ENCODE measurements at places on chromosomes 16 and 17.
A peak's percentile ranks its signal among the peaks of the same experiment; 100 is the strongest.

- DNase-seq, result no peak
These were observed 20.3 kb downstream of the MEOX1 start for GRCh38 chr17:43641416-43641815.

GRCh38 chr17:77374170-77374936 is 233.6 kb downstream of the SEC14L1 start:
- peak; percentile 80 for DNase-seq

GRCh38 chr16:79077346-79077745 is 523.2 kb downstream of the MAF start:
- no peak for DNase-seq

GRCh38 chr17:1244606-1245012 is 25.6 kb upstream of the BHLHA9 start:
- DNase-seq, result no peak

GRCh38 chr17:38578229-38579082 is 27.3 kb downstream of the SRCIN1 start:
- DNase-seq, result no peak

GRCh38 chr17:8894673-8895578 is 27.5 kb upstream of the PIK3R6 start:
- DNase-seq, result peak; percentile 67

DNA sequence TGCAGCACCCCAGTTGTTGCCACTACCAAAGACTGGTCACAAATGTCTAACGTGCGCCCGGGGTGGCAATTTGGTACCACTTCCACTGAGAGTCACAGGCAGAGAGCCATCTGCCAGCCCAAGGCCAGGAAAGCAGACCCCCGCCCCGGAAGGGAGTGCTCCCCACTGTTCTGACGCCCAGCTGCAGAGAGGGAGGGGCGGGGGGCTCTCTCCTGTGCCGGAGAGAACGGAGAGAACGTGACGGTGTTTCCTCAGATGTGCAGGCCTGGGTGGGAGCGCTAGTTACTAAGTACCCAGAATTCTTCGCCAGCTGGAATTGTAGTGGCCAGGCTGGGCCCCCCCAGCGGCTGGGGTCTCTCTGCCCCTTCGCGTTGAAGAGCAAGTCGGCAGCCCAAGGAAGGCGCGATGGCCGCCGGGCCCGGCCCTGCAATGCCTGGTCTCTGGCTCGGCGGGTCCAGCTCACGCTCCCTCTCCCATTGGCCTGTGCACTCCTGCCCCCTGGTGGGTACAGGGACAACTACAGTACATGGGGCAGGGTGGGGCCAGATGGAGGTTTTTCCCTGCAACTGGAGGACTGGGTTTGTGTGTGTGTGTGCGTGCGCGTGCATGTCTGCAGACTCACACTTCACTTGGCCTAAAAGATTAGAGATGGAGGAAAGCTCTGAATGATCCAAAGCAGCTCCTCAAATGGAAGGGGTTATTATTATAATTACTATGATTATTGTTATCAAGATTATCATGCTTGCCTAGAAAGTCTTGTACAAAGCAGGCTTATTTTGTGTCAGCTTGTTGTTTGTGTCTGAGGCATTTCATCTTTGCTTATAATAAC is 107.1 kb downstream of the AMFR start:
- DNase-seq, result peak; percentile 79

DNA sequence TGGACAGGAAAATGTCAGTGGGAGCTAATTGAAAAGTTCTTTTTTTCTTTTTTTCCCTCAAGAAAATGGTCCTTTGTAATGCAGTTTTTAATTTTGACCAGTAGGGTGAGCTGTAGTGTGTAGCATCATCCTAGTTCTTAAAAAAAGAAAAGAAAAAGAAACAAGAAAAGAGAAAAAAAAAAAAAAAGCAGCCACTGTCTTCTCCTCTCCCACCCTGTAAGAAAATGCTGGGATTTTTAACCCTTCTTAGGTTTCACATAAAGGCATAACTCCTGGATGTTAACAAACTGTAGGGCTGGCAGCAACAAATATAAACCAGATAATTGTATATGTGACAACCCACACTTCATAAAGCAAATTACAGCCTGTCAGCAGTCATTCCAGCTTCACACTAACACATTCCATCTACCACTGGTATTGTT is 78.1 kb downstream of the SKAP1 start:
- DNase-seq, result peak; percentile 53

DNA sequence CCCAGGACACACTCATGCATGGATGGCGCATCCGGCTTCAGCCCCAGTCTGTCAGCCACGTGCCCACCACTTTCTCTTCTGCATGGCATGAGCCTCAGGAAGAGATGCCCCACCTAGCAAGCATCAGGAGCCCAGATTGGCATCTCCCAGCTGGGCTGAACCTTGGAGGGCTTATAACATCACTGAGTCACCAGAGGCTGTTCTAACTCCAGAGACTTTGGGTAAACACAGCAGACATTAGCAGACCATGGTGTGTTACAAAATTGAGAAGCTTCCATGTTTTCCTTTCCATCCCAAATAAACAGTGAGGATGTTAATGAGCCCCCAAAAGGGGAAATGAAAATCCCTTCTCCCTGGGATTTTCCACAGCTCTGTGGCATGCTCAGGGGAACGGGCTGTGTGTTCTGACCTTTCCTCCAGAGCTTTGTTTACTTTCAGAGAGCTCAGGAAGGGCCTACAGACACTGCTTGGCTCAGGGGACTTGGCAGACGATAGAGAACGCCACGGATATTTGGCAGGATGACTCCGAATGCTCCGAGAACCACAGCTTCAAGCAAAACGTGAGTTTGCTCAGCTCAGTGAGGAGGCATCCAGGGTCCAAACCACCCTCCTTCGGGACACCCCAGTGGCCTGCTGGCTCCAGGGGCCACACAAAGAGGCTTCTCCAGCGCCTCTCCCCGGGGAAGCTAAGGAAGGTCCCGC is 16.5 kb downstream of the GLP2R start:
- no peak for DNase-seq

GRCh38 chr17:82021107-82021899 is 1.4 kb downstream of the CENPX start:
- peak; percentile 61 for DNase-seq

GRCh38 chr16:6232056-6232455 is 1100.6 kb upstream of the RBFOX1 start:
- no peak for DNase-seq

DNA sequence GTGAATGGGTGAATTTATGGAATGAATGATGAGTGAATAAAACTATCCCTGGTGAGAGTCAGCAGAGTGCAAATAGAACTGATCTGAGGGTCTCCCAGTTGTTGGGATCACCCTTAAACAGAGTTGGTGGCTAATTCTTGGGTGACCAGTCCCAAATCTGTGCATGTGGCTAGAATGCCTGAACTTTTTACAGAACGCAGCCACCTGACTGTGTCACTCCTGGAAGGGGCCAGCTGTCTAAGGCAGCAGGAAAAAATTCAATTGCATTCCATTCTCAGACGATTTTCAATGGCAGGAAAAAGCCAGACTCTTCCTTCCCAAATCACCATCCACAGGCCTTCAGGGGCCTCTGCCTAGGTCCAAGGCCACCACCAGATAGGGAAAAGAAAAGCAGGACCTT is 43.5 kb downstream of the BEAN1 start:
- DNase-seq, result no peak

DNA sequence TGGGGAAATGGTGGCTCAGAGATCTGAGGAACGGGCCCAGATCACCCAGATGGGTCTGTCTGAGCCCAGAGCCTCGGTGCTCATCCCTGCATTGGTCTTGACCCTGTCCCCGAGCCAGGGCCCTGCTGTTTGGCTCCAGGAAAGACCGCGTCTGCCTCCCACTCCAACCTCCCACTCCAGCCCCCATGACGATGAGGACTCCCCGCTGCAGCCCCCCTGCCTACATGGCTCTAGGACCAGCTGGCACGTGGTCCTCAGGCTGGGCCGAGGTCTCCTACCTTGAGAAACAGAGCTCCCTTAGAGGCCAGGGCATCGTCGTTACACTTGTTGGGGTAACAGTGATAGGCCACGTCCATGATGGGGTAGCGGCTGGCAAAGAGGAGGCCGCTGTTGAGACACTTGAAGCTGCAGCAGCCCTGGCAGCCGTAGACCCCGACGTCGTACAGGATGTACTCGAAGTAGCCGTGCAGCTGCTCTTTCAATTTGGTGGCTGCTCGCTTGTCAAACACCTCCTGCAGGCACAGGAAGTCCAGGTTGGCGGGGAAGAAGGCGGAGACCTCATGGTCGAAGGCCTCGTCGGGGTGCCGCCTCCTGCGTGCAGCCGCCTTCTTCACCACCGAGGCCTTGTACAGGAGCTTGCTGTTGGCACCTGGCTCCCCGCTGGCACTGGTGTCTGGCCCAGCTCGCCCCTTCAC is 59.9 kb downstream of the PRMT7 start:
- DNase-seq, result peak; percentile 38

All from CD4-positive, alpha-beta T cell treated with Interleukin-12 subunit alpha and Interleukin-12 subunit beta, for 1 hour (primary cell).